A549 treated with dexamethasone at 1 μM for 4 hours (cell line): ENCODE measurements at places on chromosomes 16 and 17. TPM values are rescaled to one million over a fixed set of nuclear protein-coding genes. Genes with fewer than 3 reads are reported as not detected.

The TM4SF5 gene
- total RNA-seq: 0.34 to 1.2 TPM (median 0.66 TPM) in 5 replicates

The MLYCD gene
- total RNA-seq: 1.3 to 2.1 TPM (median 1.8 TPM) in 5 replicates

The CLEC19A gene
- 0.08 to 0.15 TPM (median 0.11 TPM) in 4 of 5 replicates, not detected in the other for total RNA-seq

The SLFN14 gene
- not detected in 5 replicates for total RNA-seq

The CACNG1 gene
- 0.07 to 0.11 TPM (median 0.11 TPM) in 3 of 5 replicates, not detected in the others for total RNA-seq

The CSH2 gene
- total RNA-seq: not detected in 5 replicates

The KRTAP16-1 gene
- total RNA-seq: not detected in 5 replicates

The NF1 gene
- 15.1 to 24.8 TPM (median 20.7 TPM) in 5 replicates for total RNA-seq

The HSD11B2 gene
- total RNA-seq: 1.6 to 3.3 TPM (median 2.4 TPM) in 5 replicates

The PALB2 gene
- 11.0 to 14.6 TPM (median 12.9 TPM) in 5 replicates for total RNA-seq

The SSTR5 gene
- 0.30 to 0.64 TPM (median 0.54 TPM) in 5 replicates for total RNA-seq

The HS3ST3A1 gene
- 0.47 to 0.70 TPM (median 0.66 TPM) in 5 replicates for total RNA-seq

The ELOB gene
- total RNA-seq: 421 to 531 TPM (median 462 TPM) in 5 replicates

The DHRS7C gene
- not detected in 5 replicates for total RNA-seq

The HMOX2 gene
- 63.5 to 74.6 TPM (median 71.9 TPM) in 5 replicates for total RNA-seq

The PLCD3 gene
- 124 to 185 TPM (median 158 TPM) in 5 replicates for total RNA-seq

The ZNF469 gene
- total RNA-seq: 4.4 to 10.4 TPM (median 8.0 TPM) in 5 replicates

The SNX20 gene
- total RNA-seq: not detected in 5 replicates

The CTRL gene
- total RNA-seq: 0.63 to 2.0 TPM (median 1.5 TPM) in 5 replicates

The GUCY2D gene
- total RNA-seq: 0.18 to 0.78 TPM (median 0.33 TPM) in 5 replicates

The FLII gene
- 223 to 289 TPM (median 266 TPM) in 5 replicates for total RNA-seq

The RCVRN gene
- not detected in 5 replicates for total RNA-seq

The HOXB4 gene
- 0.06 to 0.13 TPM (median 0.09 TPM) in 5 replicates for total RNA-seq

The GPT2 gene
- total RNA-seq: 7.9 to 15.1 TPM (median 14.8 TPM) in 5 replicates

The TPPP3 gene
- 9.2 to 13.3 TPM (median 12.4 TPM) in 5 replicates for total RNA-seq

The RGS9 gene
- 6.3 to 8.0 TPM (median 7.0 TPM) in 5 replicates for total RNA-seq

The OR1A1 gene
- total RNA-seq: not detected in 5 replicates

The SLC5A10 gene
- total RNA-seq: 0.14 to 0.21 TPM (median 0.19 TPM) in 5 replicates

The UBE2O gene
- 21.2 to 33.1 TPM (median 30.3 TPM) in 5 replicates for total RNA-seq

The PSMC3IP gene
- 29.1 to 33.7 TPM (median 32.2 TPM) in 5 replicates for total RNA-seq

The KCNJ12 gene
- 1.5 to 2.1 TPM (median 1.9 TPM) in 5 replicates for total RNA-seq

The SLC5A2 gene
- 0.11 to 0.24 TPM (median 0.14 TPM) in 5 replicates for total RNA-seq

The AURKB gene
- total RNA-seq: 134 to 149 TPM (median 142 TPM) in 5 replicates

The GNG13 gene
- not detected in 5 replicates for total RNA-seq

The RNFT1 gene
- total RNA-seq: 10.2 to 11.4 TPM (median 11.1 TPM) in 5 replicates

The ZG16 gene
- total RNA-seq: not detected in 5 replicates

The PABPN1L gene
- total RNA-seq: not detected in 5 replicates

The AGRP gene
- 0.13 TPM in 1 of 5 replicates, not detected in the others for total RNA-seq

The ABCA6 gene
- 0.02 to 0.10 TPM (median 0.03 TPM) in 4 of 5 replicates, not detected in the other for total RNA-seq

The APPBP2 gene
- 10.3 to 20.1 TPM (median 15.0 TPM) in 5 replicates for total RNA-seq

The HS3ST4 gene
- not detected in 5 replicates for total RNA-seq

The MT1F gene
- total RNA-seq: 14.8 to 20.2 TPM (median 16.2 TPM) in 5 replicates

The MMP25 gene
- 1.1 to 1.6 TPM (median 1.3 TPM) in 5 replicates for total RNA-seq

The RASD1 gene
- total RNA-seq: 3.0 to 6.2 TPM (median 5.2 TPM) in 5 replicates

The GPR139 gene
- not detected in 5 replicates for total RNA-seq

The CTRB1 gene
- 0.18 TPM in 1 of 5 replicates, not detected in the others for total RNA-seq

The PHOSPHO1 gene
- 0.28 to 1.1 TPM (median 0.53 TPM) in 5 replicates for total RNA-seq

The PRSS27 gene
- 1.1 to 2.4 TPM (median 1.5 TPM) in 5 replicates for total RNA-seq

The NGFR gene
- total RNA-seq: 0.70 to 1.4 TPM (median 0.92 TPM) in 5 replicates

The TP53TG3F gene
- 0.05 to 0.22 TPM (median 0.07 TPM) in 5 replicates for total RNA-seq

The NOG gene
- total RNA-seq: 0.67 to 0.88 TPM (median 0.84 TPM) in 5 replicates

The CFAP52 gene
- total RNA-seq: 0.10 to 0.13 TPM in 2 of 5 replicates, not detected in the others

The SPATA32 gene
- total RNA-seq: 0.08 to 0.14 TPM (median 0.12 TPM) in 5 replicates

The ALKBH5 gene
- 52.4 to 73.5 TPM (median 68.4 TPM) in 5 replicates for total RNA-seq

The SNAI3 gene
- 0.08 to 0.19 TPM (median 0.14 TPM) in 5 replicates for total RNA-seq

The AANAT gene
- 0.21 to 0.61 TPM (median 0.30 TPM) in 5 replicates for total RNA-seq

The KRT31 gene
- 0.05 TPM in 1 of 5 replicates, not detected in the others for total RNA-seq

The CCT6B gene
- 0.79 to 2.1 TPM (median 1.7 TPM) in 5 replicates for total RNA-seq
